ENCODE measurements at places on chromosomes 4 and X.

- no peak for DNase-seq
Observed at GRCh38 chr4:77187322-77187721, 30.3 kb downstream of the CCNG2 start.

- DNase-seq = no peak
Observed at GRCh38 chr4:141294306-141294705, 73.6 kb downstream of the ZNF330 start.

DNA sequence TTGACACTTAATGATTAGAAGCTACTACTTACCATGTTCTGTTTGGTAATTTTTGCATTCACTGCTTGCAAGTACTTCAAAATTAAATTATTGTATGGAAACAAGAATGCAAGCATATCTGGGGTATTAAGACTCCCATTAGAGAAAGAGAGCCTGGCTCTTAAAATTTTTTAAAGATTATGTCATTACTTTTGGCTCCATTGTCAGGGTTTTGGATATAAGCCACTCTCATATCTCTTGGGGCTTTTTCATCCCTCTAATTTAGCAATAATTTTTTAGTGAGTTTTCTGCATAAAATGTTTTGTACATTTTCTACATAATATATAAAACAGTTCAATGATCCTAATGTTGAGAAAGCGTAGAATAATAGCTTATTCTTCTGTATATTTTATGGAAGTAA is 49.4 kb downstream of the SLC9A6 start:
- no peak for DNase-seq

GRCh38 chr4:99201690-99202089 is 17.4 kb downstream of the ADH6 start:
- DNase-seq = no peak

DNA sequence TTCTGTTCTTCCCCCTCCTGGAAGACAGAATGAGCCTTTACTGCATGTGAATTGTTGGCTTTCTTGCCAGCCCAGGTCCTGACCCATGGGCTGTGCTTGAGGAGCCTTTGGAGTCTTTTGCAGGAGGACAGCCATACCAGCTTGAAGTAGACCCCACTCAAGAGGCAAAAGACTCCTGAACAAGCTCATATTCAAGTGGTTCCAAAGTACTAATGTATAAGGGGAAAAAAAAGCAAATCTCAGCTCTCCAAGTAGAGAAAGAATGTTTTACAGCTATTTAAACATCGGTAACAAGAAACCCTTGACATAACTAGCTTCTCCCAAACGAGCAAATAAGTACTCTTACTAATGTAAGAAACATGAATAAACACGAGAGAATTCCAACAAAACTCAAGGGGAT is 174.9 kb upstream of the MXRA5 start:
- no peak for DNase-seq

GRCh38 chr4:48642421-48643374 is 137.4 kb downstream of the FRYL start:
- DNase-seq = no peak

DNA sequence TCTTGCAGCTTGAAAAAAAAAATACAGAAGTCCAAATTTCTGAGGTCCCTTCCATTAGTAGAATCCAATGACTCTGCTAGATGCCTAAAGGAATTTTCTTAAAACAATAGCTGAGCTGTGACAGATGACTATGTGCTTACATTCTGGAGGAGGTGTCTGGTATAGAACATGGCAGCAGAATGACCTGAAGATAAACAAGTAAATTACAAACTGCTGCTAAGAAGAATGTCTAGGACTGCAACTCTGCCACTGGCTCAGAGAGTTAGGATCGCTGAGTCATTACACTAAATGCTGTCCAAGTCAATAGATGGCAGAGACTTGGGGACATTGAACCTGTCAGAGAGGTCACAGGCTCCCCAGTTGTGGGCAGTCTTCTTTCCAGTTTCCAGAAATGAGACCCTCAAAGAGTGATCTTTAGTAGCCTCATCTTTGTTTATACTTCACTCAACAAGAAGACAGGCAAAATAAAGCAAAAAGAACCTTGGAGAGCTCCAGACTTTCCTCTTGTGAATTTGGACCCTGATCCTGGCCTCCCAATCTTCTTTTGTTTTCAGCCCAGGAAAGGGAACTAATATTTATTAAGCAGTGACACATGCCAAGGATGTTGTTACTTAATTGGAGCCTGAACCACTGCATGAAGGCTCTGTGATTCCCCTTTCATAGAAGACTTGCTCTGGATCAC is 56.4 kb upstream of the SCML1 start:
- no peak for DNase-seq

GRCh38 chr4:129926936-129927335 is 831.0 kb downstream of the C4orf33 start:
- DNase-seq = no peak

GRCh38 chr4:183202523-183202922 is 103.5 kb downstream of the WWC2 start:
- no peak for DNase-seq

GRCh38 chr4:74623041-74623440 is 171.3 kb downstream of the BTC start:
- DNase-seq = no peak

DNA sequence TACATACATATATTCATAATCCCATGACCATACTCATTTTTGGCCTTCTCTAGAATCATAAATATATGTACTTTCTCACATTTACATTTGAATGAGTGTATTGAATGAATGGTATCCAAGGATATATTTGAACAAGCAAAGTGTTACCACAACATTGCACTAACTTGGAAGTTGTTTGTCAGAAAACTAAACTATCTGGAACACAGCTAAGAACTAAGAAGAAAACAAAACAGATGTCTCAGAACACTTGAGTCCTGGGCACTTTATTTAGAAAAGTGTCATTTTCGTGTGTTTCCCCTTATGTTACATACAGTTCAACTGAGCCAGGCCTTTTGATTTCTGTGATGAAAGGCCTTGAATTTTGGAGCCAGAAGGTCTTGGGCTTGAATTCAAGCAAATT is 466.7 kb upstream of the FAT1 start:
- no peak for DNase-seq

GRCh38 chrX:1336948-1337779 is 579 bp downstream of the IL3RA start:
- DNase-seq = no peak

- DNase-seq = no peak
Observed at GRCh38 chr4:13527192-13527980, 16.9 kb downstream of the NKX3-2 start.

- no peak for DNase-seq
Observed at GRCh38 chrX:140507223-140507981, 2.5 kb upstream of the SOX3 start.

GRCh38 chr4:168509786-168510185 is 12.9 kb downstream of the PALLD start:
- DNase-seq = no peak

GRCh38 chr4:120009731-120010130 is 56.9 kb downstream of the MAD2L1 start:
- DNase-seq = no peak

- no peak for DNase-seq
Observed at GRCh38 chrX:1835056-1835455, 220.2 kb downstream of the ASMT start.

DNA sequence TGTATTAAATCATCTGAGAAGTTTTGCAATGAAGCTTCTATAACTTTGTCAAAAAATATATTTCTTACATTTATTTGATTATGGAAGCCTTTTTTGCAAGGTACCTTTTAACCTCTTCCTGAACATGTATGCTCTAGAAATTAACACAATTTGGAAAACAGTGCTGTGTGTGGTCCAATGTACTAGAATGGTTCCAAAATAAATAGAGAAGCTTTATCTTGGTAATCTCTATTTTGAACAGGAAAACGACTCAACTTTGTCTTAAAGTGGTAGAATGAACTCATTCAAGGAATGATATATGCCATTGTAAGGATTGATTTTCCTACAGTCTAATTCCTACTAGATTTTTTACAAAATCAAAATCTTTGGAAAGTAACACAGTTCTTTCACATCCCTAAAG is 248.5 kb downstream of the UNC5C start:
- DNase-seq = no peak

DNA sequence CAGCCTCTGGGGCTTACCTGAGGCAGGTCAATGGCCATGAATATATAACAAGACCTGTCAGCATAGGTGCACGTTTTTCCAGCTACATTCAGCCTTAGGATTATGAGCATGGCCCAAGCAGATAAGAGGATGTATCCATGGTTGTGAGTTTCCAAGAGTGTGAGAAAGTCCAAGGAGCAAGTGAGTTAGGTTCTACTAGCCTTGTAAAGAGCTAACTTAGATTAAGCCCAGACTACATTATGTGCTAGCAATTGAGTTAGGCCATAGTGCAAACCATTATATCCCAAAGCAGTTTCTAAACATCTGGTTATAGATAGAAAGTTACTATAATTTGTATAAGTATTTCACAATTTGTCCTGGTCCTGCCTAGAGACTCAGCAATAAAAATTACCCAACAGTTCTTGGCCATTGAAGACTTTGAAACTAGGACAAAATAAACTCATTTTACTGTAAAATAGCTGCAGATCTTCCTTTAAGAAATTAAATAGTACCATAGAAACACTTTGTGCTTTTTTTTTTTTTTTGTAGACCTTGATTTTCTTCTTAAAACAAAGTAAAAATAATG is 312.0 kb downstream of the CAMK2D start:
- no peak for DNase-seq

GRCh38 chrX:69025802-69026301 is 139.4 kb downstream of the PJA1 start:
- no peak for DNase-seq

DNA sequence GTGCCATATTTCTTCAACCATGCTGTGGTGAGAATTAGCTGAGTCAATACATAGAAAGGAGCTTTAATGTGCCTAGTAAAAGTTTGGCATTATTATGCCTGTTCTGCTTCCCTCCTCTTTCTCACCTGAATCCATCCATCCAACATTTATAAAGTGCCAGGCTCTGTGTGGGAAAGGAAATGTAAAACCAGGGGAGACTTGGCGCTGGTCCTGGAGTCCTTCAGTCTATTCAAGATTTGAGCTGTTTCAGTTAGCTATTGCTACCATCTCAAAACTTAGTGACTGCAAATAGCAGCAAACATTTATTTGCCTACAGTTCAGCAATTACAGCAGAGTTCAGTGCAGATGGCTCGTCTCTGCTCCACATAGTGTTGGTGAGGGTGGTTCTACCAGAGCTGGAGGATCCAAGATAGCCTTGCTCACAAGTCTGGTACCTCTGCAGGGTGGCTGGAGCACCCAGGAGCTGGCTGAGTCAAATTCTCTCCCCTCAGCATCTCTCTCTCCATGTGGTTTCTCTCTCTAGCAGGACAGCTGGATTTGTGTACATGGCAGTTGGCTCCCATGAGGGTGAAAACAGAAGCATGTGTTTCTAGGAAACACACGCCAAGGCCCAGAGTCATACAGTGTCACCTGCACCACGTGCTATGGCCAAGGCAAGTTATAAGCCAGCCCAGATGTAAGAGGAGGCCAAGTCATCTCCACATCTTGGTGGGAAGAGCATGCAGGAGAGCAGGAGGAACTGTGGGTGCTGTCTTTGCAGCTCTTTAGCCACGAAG is 77.3 kb downstream of the FHDC1 start:
- no peak for DNase-seq

DNA sequence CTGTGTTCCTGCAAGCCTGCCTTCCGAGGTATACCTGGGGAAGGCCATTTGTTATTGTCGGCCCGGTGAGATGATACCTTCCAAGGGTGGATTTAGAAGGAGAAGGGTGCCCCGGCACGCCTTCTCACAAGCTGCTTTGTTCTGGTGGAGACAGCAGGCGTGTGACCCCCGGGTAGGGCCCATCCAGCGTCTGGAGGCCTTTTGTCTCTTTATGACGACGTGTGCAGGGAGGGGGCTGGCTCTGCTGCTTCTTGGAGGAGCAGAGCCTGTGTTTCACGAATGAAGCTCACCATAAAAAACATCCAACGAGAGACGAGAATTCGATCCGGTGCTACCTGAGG is 45.3 kb downstream of the SHOX start:
- DNase-seq = peak; percentile 35

- no peak for DNase-seq
Observed at GRCh38 chr4:71294301-71294700, 44.5 kb upstream of the SLC4A4 start.

GRCh38 chr4:80566203-80566872 is 230.8 kb downstream of the CFAP299 start:
- no peak for DNase-seq

DNA sequence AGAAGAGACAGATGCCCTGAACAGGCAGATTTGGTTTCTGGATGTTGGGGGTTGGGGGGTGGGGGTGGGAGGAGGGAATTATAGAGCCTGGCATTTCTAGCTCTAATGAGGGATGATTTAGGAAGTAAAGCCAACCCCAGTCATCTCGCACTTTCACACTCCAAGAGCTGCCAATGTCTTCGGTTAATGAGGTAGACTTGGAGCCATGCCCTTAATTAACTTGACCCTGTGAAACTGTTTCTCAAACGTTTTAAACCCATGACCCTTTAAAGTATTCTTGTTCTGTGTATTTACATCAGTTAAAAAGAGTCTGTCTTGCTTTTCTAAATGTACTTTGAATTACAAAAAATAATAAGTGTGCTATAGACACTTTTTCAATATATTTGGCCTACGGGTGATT is 466.9 kb downstream of the FAT4 start:
- DNase-seq = no peak

DNA sequence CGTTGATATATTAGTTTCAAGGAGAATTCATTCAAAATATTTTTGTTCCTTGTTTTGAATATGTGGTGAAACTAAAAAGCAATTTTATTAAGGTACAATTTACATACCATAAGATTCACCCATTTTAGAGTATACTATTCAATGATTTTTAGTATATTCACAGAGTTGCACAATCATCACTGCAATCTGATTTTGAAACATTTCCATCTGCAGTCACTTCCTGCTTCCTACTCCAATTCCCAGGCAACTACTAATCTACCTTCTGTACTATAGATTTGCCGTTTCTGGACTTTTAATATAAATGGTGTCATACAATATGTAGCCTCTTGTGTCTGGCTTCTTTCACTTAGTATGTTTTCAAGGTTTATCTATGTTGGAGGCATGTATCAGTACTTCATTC is 71.3 kb downstream of the SLC9A7 start:
- DNase-seq = no peak

- DNase-seq = no peak
Observed at GRCh38 chr4:107011312-107011711, 24.8 kb downstream of the DKK2 start.

Data from neural crest cell (in vitro differentiated cells).